Mesothelial cell of epicardium (in vitro differentiated cells): ENCODE measurements at places on chromosomes 3 and 15.

GRCh38 chr3:193840111-193840641 is 247.2 kb downstream of the OPA1 start:
- no peaks in the 10 kb centered on the region for H3K36me3 ChIP-seq
- H3K4me1 ChIP-seq, result peaks cover 25% of the 10 kb centered on the region
- H3K4me3 ChIP-seq, result no peak overlapping the region

- H3K4me1 ChIP-seq, result peaks cover 36% of the 10 kb centered on the region
- H3K36me3 ChIP-seq, result no peaks in the 10 kb centered on the region
- no peak for DNase-seq
- H3K4me3 ChIP-seq, result no peak overlapping the region
- peak overlapping the region; percentile 43 for H3K27ac ChIP-seq
- no peaks in the 10 kb centered on the region for H3K27me3 ChIP-seq
These were observed 107.9 kb downstream of the P3H2 start for GRCh38 chr3:190012784-190013183.

DNA sequence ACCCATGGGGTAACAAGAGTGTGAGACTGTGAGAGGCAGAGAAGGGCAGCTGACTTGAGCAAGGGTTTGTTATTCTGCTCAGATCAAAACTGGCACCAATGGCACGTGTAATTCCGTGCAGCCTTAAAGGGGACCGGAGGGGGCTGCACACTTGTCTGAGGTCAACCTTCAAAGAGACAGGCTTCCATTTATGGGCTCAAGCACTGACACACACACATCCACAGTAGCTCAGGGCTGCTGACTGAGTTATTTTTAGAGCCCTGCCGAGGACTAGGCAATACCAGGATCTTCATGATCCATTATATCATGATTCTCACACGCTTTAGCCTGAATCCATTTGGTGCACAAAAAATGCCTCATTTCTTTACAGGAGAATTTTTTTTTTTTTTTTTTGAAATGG is 20.6 kb upstream of the SPTBN5 start:
- DNase-seq, result no peak
- no peaks in the 10 kb centered on the region for H3K27me3 ChIP-seq
- H3K36me3 ChIP-seq, result peaks cover 5% of the 10 kb centered on the region
- H3K4me1 ChIP-seq, result no peaks in the 10 kb centered on the region
- H3K27ac ChIP-seq, result no peak overlapping the region

- H3K4me1 ChIP-seq, result peaks cover 7% of the 10 kb centered on the region
- DNase-seq, result no peak
- no peak overlapping the region for H3K27ac ChIP-seq
These were observed 185.5 kb downstream of the GAP43 start for GRCh38 chr3:115808816-115809215.

DNA sequence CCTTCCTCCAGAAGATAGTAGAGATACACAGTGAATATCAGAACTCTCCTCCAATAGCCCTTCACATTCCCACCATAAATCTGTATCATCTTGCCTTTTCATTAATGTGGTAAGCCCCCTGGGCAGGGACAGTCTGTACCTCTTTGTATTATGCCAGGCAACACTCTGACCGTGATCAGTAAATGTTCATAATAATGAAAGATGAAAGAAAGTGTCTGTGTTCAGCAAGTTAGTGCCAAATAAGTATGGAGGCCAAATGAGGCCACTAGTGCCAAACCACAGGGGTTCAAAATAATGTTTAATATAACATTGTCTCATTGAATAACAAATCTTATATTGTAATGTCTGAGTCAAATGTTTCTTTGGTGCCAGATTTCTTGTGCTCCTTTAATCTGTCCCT is 104.3 kb downstream of the CMSS1 start:
- no peaks in the 10 kb centered on the region for H3K27me3 ChIP-seq
- no peak overlapping the region for H3K4me3 ChIP-seq
- no peak overlapping the region for H3K27ac ChIP-seq
- DNase-seq, result no peak

DNA sequence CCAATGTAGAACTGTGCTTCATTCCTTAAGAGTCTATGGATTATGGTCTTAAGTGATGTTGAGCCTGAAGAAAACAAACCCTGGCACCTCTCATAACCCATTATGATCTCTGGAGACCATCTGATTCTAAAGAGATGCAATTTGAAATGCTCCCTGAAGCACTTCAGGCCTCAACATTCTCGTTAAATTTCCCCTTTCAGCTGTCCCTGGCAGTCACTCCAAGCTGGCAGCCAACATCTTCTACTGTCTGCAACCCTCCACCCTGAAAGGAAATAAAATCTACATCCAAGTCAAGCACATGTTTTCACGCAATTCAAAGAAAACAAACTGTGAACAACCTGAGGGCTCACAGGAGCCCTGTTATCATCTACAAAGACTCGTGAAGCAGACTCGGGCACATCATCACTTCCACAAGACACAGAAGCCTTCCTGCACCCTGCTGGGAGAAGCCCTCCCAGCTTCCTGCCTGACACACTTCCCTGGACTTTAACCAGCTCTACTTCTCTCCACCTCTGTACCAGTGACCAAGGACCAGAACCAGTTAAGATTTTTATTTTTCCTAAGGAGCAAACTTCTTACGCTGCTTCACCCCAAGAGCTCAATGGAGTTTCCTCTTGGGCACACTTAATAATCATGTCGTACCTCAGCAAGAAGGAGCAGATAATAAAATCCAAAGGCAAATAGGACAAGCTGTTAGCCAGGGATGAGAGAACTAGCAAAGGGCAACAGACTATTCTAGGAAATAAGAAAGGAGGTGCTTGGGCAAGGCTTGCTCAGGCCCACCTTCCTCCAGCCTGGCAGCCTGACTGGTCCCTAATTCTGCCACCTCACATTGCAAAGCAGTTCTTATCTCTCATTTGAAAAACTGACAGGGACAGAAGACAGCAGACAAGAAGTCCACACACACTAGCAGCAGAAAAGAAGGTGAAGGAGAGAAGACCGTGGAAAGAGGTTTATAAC is 67.1 kb downstream of the MAGI1 start:
- DNase-seq, result no peak
- no peak overlapping the region for H3K4me3 ChIP-seq
- peaks cover 7% of the 10 kb centered on the region for H3K36me3 ChIP-seq
- H3K4me1 ChIP-seq, result no peaks in the 10 kb centered on the region
- H3K27ac ChIP-seq, result no peak overlapping the region
- H3K27me3 ChIP-seq, result no peaks in the 10 kb centered on the region

GRCh38 chr3:150203273-150203672 is 204.8 kb upstream of the TSC22D2 start:
- H3K27me3 ChIP-seq, result peaks cover 2% of the 10 kb centered on the region
- H3K36me3 ChIP-seq, result no peaks in the 10 kb centered on the region
- H3K27ac ChIP-seq, result no peak overlapping the region
- H3K4me3 ChIP-seq, result no peak overlapping the region
- no peaks in the 10 kb centered on the region for H3K4me1 ChIP-seq
